CMK (cell line): ENCODE measurements at places on chromosomes 3 and 15.

DNA sequence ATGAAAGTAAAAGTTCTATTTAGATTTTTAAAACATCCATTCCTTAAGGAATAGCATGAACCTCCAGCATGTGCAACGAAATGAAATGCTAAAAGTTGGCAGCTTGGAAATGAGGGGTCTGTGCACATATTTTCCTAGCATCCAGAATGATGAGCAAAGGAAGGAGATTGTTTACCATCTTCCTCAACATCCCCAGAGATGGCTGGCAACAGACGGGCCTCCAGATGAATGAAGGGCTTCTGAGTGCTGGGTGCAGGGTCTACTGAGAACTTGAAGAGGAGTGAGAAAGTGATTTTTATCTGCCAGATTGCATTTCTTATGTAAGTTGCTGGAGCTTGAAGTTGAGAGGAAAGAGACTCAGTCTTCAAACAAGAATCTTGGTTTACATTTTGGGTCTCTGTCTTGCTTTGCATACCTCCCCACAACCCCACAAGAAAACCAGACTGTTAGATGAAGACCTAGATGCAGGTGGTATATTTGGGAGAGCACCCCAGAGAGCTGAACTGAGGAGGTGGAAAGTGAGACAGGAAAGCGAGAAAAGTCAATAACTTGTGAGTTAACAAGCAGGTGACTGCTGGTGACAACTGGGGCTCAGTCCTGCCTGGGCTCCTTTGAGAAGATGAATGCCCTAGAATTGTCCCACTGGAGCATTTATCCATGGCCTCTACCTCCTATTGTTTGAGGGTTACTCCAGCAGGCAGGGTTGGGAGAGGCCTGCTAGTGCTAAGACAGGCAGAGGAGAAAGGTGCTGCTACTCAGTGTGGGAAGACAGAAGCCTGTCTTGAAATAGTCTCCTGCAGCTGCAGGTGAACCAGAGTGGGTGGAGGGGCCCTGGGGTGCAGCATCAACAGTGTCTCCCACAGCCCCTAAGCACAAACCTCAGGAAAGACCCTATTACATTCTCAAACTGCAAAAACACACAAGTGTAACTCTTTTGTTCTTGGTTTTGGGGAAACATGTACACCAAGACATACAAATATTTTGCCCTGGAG, 10.5 kb upstream of the CCK start:
- no peak for DNase-seq

DNA sequence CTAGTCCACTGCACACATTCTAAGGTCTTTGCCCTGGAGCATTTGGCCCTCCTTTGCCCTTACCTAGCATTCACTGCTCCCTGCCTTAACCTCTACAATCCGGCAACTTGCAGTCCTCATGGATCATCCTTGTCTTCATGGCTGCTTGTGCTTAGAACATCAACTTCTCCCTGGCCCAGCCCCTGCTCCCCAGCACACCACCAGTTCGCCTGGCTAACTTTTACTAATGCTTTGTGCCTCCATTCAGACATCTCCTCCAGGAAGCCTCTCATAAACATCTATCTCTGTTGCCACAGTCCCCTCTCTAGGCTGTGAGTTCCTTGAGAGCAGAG, 57.1 kb downstream of the AAGAB start:
- no peak for DNase-seq

- no peak for DNase-seq
These were observed 12.0 kb upstream of the IQSEC1 start for GRCh38 chr3:13085081-13085845.

DNA sequence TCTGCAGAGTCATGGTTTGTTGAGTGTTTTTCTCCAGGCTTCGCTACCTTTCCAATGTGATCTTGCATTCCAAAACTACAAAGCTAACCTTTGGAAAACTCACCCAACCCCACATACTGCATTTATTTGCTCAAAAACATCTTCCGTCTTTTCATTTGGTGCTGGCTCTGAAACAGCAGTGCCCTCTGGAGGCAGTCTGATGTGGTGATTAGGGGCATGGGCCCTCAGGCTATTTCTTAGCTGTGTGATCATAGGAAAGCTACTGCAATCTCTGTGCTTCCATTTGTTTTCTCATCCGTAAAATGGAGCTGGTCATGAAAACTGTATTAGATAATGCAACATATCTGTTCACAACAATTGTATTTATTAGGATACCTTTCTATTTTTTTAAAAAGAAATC, 47.0 kb downstream of the MTHFS start:
- no peak for DNase-seq

GRCh38 chr15:93362203-93362602, 273.2 kb upstream of the RGMA start:
- no peak for DNase-seq

DNA sequence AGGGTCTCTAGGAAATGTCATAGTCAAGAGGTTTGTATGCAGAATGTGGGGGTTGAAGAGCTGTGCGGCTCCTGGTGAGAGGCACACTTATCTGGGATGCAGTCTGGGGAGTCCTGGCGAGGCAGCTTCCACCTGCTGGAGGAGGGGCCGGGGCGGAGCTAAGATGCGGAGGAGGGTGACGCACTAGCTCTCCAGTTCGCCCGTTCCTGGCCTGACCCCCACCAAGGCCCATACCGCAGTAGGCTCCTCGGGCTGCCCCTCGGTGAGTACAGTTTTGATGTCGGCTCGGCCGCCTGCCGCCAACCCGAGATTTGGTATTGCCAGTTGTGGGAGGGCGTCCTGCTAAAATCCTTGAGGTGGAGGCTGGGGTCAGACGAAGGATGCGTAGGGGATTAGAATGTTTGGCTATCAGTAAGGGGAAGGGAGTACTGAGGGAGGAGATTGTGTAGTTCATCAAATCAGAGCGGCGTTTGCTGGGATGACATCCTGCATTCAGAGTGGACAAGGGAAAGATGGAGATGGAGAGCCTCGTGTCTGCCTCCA, at the start of gene SCG5:
Gene SCG5, plus strand, starts transcription at position 194 of the 543 bp plus-strand sequence. CDS start 1,883 bp downstream, outside the sequence.
- DNase-seq, result no peak

- DNase-seq, result no peak
These were observed 88.3 kb upstream of the ADAMTSL3 start for GRCh38 chr15:83565553-83566159.

DNA sequence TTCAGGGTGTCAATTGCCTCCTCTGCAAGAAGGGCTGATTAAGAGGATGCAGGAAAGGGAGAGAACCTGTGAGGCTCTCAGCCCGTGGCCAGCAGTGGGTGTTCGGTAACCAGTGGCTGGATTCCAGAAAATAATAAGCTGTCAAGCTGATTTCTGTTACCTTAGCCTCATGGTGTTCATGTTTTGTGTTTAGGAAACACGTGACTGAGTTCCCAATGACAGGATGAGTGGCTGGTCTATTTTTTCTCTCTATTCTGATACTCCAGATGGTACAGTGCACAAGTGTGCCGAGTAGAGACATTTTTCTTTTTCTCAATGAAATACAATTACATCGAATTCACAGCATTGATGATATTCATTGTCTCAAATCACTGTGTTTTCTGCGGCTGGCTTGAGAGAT, 43.6 kb downstream of the EDEM1 start:
- DNase-seq, result no peak

DNA sequence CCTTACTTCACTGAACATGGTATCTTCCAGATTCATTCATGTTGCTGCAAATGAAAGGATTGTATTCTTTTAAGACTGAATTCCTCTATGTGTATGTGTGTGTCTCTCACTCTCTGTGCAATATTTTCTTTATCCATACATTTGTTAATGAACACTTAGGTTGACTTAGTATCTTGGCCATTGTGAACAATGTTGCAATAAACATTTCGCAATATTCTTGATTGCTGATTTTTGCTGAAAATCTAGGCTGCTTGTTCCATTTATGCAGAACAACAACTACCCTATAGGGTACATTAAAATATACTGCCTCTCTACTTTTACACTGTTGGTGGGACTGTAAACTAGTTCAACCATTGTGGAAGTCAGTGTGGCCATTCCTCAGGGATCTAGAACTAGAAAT, 732.4 kb downstream of the CADM2 start:
- DNase-seq, result no peak
